ENCODE measurements at places on chromosomes 7 and 10.

GRCh38 chr10:123117644-123118417 is 17.9 kb upstream of the HMX3 start:
- no peak for DNase-seq

DNA sequence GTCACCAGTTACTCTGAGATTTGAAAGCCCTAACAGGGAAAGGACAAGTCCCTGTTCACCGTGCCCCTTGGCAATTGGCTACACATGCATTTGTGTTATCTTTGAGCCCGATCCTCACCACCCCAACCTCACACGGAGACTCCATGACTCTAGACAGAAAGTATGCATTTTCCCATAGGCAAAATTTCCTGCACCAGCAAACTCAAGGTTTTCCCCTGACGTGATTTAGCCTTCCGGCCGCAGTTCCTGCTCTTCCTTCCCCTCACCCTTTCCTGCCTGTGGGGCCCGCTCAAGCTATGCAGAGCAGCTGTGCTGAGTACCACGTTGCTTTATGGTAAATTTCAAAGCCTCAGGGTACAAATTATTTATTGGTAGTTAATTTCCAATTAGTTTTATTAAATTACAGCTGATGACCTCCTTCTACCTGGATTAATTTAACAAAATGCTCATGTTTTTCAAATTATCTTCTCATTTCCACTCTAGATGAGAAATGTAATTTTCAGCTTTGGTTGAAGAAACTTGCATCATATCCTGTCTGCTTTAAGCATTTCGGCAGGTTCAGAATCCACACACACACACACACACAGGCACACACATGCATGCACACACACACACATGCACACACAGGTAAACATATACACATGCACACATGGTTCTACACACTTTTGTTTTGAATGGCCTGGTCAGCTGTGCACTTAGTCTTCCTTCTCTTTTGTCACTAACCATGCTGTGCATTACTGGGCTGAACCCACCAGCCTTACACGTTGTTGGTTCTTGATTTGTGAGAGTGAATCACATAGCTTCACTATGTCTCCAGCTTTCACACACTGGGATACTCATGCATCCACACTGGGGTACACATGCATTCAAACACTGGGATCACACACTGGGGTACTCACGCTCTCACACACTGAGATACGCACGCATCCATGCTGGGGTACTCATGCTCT is 283.1 kb upstream of the PITRM1 start:
- no peak for DNase-seq

GRCh38 chr10:3068201-3068967 is 1.0 kb downstream of the PFKP start:
- DNase-seq, result peak; percentile 61

GRCh38 chr7:87370660-87371180 is 25.3 kb downstream of the CROT start:
- DNase-seq, result no peak
